ENCODE measurements at places on chromosomes 6 and 20.

- DNase-seq, result no peak
Observed at GRCh38 chr6:146305092-146305491, 238.5 kb upstream of the RAB32 start.

DNA sequence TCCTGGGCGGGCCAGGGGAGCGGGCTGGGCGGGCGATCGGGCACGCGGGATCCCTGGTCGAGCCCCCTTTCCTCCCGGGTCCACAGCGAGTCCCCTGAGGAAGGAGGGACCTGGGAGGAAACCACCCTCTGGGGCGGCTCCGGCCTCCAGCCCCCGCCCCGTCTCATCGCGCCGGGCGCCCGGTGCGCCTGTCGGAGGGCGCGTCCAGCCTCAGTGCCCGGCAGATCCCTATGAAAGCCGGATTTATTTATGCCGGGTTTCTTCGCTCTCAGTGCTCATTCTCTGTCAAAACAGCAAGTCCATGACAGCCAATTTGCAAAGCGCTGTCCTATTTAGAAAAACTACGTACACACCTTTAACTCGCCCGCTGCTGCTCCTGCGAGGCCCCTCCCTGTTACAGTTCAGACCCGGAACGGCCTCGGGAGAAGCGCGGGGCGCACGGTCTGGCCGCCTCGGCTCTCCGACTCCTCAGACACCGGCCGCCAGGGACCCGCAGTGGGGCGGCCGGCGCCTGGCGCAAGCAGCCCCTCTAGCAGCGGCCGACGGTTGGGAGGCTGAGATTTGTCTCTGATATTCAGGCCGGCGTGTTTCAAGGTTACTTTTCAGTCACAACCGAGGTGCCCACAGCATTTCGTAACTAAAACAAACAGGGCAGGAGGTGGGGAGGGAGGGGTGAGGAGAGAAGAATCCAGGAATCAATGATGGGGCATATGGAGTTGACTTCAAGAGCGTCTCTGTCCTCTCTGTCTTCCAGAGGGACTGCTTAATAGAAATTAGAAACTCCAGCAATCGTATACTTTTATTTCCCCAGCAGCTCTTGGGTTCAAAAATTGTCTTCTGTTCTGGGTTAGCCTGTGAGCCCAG lies 782 bp upstream of the FOXA2 start:
- DNase-seq, result no peak

- DNase-seq, result no peak
Observed at GRCh38 chr6:40176152-40176551, 241.9 kb upstream of the MOCS1 start.

DNA sequence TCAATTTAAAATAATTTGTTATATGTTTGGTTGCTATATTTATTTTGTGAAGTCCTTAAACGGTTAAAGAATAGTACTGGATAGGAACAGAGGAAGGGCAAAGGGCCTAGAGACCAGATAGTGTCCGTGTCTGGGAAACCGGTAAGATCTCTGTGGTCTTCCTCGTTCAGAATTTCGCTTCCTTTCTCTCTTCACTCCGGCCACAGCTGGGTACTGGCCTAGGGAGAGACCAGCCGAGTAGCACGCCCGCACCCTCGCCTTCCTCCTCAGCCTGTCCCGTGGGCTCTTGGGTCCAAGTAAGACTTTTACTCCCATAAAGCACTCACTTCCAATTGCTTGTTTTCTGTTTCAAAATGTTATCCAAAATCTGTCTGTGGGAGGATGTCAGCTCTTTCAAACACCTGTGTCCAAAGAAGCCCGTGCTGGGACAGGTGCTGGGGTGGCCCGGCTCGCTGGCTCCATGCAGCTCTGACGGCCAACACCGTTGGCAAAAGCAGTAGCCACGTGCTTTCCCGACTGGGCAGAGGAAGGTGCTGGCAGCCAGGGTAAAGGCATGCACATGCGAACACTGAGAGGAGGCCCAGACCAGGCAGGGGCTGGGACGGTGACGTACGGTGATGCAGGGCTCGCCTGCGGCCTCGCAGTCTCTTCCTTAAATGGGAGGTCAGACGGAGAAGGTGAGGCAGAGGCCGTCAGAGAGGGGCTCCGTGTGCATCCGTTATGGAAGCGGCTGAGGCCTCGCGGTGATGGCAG lies 112.2 kb downstream of the IRF4 start:
- DNase-seq, result no peak

DNA sequence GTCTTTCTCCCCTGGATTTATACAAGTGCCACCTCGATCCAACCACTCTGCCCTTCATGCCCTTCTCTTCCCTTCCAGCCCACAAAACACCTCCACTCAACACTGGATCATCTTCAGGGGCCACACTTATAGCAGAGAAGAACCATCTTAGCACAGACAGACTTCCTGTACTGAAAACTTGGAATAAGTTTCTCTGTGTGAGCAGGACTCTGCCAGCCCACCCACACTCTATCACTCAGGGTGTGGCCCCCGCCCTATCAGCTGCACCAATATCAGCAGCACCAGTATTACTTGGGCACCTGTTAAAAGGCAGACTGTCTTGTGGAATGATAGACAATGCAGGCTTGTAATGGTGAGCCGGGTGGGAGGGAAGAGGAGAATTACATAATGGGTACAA lies 86.7 kb downstream of the SCML4 start:
- DNase-seq, result no peak

GRCh38 chr6:21099338-21100314 lies 493.9 kb upstream of the SOX4 start:
- DNase-seq, result no peak

All from activated CD4-positive, alpha-beta T cell treated with anti-CD3 and anti-CD28 coated beads, Interleukin-2, amount 10 ng/mL, durations not matched to agents 7 days and 5 days (primary cell).